ENCODE measurements at places on chromosomes 11 and 22.

DNA sequence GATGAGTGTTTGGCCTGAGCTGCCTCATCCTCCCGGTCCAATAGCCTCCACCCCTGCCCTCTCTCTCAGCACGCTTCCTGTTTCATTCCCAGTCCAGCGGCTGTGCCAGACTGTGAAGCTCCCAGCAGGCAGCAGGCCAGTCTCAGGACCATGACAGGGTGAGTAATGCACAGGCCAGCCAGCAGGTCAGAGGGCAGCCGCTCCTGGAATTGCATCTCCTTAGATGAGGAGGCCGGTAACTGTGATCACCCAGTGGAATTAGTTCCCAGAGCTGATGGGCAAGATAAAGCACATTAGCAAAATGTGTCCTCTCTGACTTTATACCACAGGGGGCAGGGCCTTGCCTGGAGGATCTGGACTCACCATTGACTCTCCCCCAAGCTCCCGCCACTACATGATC, 251.2 kb downstream of the ETS1 start:
- no peak for DNase-seq

DNA sequence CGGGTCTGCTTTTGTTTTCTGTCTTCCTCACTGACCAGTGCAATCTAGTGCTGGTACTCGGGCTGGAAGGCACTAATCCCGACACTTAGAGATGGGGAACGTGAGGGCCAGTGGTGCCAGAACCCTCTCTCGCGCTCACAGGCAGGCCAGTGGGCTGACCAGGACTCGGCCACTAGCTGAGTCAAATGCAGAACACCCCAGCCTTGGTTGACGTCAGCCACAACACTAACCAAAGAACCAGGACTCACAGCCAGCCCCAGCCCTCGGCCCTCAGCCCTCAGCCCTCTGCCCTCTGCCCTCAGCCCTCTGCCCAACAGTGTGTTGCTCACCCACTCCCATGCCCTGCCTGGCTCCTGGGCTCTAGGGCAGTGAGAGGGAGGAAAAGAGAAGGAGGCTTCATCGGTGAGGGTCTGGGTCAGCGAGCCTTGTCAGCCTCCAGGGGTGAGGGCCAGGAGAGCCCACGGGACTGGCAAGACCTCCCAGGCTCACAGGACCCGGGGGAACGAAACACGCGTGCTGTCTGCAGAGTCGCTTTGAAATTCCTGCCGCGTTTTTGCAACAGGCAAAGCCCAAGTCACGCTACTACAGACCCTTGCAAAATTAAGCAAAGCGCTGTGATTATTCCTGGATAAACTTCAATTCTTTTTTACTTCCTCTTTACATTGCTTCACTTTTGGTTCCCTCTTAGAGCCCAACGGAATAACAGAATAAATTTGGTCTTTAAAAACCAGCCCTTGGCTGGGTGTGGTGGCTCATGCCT, 27.5 kb downstream of the KIAA0930 start:
- no peak for DNase-seq

- DNase-seq, result no peak
Observed at GRCh38 chr22:17350292-17350691, 19.0 kb upstream of the CECR2 start.

DNA sequence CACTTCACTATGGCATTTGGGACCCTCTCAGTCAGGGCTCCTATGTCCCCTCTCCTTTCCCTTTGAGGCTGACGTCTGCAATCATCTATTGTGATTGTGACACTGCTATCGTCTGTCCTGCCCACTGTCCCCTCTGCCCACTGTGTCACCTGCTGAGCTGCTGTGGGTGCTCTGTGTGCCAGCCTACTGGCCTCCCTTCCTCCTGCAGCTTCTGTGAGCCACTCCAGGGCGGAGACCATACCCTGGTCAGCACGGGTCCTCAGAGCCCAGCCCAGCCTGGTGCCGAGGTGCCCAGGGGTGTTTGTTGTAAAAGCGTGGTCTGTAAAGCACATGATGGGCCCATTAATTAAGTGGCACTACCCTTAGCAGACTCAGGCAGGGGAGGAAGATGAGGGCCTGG, 29.4 kb downstream of the MPPED1 start:
- no peak for DNase-seq

GRCh38 chr11:15711311-15711710, 596.6 kb downstream of the INSC start:
- peak; percentile 56 for DNase-seq

Data from iPS DF 19.7 (cell line).